ENCODE measurements at places on chromosomes 16 and 17.

DNA sequence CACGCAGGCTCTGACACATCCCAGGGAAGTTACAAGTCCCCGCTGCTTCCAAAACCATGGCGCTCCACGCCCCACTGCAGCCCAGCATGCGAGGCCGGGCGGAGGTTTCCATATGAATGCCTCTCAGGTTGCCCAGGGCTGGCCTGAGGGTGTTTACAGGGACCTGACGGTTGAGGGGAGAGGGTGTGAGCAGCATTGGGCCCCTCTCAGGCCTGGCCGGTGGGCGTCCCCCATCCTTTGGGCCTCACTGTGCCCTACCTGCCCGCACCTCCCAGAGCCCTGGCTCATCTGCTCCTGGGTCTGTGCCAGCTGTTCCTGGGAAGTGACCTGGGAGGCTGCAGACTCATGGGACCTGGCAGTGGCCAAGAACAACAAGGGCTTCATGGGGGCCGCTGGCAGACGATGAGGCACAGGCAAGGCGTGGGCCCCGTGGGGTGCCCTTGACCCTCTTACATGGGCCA lies 173.5 kb downstream of the C16orf95 start:
- no peak for DNase-seq

DNA sequence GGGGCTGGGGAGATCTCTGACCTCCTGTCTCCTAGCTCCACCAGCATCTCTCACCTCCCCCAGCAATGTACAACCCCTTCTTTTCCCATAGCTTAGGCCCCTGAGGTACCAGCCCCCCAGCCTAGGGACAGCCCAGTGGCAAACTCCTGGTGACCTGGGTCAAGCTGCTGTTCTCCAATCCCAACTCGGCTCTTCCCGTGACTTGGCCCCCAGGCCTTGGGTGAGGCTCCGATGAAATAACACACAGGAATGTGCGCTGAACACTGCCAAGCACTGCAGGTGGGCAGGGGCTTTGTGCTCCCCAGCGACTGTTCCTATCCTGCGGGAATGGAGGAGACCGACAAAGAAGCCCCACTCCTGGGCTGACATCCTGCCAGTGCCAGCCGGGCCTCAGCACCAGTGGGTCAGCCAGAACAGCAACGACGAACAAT lies 63.7 kb upstream of the AMZ2 start:
- no peak for DNase-seq

DNA sequence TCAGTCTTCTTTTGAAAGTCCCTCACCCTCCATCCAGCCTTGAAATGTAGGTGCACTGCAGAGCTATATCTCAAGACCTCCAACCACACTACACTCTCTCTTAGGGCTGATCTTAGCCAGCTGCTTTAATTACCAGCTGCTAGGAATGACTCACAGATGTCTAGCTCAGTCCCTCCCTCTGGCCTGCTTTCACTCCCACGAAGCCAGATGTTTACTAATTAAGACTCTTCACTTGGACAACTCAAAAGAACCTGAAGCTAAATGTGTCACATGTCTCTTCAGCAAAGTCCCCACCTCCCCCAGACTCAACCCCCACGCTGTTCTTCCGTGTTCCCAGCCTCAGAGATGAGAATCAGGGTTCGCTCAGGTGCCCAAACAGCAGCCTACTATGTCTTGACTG lies 2.6 kb downstream of the GTF3C1 start:
- peak; percentile 25 for DNase-seq

GRCh38 chr16:48555597-48556242 lies 54.3 kb downstream of the N4BP1 start:
- DNase-seq = no peak

GRCh38 chr16:25157271-25157875 lies 45.8 kb downstream of the LCMT1 start:
- DNase-seq = no peak

GRCh38 chr17:3754458-3755334 lies 31.0 kb downstream of the HASPIN start:
- peak; percentile 81 for DNase-seq

DNA sequence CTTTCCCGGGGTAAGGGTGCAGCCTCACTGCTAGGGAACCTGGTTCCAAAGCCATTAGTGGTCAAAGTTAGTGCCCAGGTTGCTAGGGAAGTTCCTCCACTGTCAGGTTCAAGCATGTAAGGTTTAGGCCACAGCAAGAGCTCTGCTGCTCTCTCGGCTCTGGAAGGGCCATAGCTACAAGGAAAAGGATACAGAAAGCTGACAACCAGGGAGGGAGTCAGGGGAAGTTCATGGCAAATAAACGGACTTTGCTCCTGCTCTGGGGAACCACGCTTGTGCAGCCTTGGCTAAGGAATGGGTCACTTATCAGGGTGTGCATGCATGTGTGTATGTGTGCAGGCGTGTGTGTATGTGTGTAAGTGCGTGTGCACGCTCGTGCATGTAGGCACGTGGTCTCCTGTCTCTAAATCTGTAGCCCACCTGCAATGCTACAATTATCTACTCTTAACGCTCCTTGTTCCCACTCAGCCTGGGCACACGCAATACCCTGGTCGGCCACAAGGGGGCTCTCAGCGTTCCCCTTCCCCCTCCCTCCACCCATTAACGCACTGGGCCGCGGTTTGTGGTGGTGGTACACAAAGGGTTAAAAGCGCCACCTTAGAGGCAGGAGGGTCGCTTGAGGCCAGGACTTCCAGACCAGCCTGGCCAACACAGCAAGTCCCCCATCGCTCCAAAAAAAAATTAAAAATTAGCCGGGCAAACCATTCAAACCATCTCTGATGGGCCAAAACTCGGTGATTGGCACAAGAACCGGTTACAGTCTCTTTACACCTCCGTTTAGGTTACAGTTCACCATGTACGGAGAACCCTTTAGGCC lies 48.4 kb upstream of the KDM8 start:
- peak; percentile 78 for DNase-seq

DNA sequence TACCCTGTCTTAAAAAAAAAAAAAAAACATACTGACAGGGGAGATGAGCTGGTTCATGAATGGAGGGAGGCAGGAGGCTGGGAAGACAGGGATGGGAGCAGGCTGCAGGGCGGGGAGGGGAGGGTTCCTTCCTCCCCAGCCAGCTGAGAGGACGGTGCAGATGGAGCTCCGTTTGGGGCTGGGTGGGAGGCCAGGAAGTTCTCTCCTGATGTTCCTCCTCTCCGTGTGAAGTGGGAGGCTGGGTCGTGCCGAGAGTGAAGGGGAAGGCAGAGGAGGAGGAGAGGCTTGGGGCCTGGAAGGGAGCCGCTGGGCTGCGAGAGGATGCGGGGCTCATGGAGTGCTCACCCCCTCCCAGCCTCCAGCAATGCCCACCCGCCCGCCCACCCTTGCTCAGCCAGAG lies 21.3 kb downstream of the SBK1 start:
- DNase-seq = no peak

DNA sequence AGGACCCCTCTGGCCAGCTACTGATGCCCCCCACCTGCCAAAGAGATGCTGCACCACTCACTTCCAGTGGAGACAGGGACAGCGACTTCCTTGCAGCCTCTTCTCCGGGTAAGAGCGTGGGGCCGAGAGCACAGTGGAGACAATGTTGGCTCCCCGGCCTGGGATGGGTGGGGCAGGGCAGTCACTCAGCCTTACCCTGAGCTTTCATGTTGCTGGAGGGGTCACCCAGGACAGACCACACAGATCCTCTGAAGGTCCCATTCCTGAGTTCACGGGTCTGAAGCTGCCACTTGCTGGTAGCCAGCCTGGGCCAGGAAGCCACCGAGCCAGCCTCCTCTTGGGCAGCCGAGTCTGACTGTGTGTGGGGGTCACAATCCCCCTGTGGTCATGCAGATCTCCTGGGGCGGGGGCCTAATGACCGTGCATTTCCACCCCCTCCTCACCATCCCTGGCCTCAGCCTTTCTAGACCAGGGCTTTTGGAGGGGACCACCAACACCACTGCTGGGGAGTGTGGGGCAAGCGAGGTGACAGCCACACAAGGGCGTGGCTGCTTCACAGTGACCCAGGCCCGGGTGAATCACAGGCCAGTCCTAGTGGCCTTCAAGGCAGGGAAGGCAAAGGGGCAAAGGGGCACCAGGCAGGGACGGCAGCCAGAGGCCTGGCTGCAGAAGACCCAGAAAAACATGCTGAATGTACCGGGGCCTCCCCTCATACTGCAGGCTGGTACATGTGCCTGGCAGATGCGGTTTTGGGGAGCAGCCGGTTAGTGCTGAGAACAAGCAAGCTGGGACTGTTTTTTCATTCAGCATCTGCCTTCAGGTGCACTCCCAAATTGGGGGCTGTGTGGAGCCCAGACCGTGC lies 10.4 kb downstream of the TAF1C start:
- DNase-seq = no peak

DNA sequence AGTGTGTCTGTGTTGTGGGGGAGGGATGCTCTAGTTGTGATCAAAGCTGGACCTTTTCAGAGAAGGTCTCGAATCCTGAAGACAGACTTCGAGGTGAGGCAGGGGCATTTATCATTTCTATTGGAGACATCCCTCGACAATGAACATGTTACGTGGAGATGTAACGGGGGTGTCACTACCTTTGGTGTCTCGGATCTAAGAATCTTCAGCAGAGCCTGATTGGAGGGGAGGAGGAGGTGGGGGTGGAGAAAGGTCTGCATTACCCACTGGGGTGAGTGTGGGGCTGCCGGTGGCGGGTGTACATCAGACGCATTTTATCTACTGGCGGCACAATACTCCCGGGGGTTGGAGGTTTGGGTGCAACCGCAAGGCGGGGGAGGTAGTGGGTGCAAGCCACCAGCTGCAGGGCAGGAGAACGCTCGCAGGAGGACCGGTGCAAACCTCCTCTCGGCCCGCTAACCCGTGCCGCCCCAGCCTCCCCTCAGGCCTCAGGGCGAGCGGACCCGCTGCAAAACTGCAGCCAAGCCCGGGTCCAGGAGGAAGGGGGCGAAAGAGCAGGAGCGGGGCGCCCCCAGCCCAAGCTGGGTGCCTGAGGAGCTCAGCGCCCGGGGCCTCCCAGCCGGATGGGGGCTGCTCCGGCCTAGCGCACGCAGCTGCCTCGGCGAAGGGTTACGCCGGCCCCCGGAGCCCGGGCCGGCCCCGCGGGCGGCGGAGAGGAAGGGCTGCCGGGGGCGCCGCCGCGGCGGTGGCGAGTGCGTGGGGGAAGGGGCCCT lies 735 bp downstream of the ZNF652 start:
- peak; percentile 78 for DNase-seq

GRCh38 chr16:30372038-30372712 lies 1.9 kb upstream of the TBC1D10B start:
- no peak for DNase-seq

GRCh38 chr16:23786964-23787561 lies 32.2 kb downstream of the CHP2 start:
- no peak for DNase-seq

DNA sequence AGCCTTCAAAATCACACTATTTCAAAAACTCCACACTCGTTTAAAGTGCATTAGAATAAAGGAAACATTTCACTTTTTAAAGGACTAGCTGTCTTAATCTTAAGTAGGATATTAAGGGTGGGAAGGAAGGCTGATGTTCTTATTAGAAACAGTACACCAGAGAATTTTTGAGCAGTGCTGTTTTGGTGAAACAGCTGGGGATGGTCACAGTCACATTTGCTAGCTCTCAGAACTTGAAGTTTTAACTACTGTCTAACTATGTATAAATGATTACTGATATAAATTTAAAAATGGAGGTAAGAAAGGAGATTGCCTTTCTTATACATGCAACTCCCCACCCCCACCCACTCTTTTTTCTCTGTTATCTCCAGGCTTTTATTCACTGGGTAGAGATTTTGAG lies 38.5 kb upstream of the SLC5A11 start:
- DNase-seq = no peak

GRCh38 chr16:64181271-64181925 lies 940.5 kb downstream of the CDH11 start:
- DNase-seq = no peak

DNA sequence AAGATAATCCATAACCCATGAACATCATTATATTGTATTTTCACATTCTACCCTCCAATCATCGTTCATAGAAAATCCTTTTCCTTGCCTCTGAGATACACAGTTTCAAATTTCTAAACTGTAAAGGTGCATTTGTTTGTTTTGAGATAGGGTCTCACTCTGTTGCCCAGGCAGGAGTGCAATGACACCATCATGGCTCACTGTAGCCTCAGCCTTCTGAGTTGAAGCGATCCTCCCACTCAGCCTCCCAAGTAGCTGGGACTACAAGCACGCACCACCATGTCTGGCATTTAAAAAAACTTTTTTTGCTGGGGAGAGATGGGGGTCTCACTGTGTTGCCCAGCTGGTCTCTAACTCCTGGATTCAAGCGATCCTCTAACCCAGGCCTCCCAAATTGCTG lies 58.1 kb upstream of the TOB1 start:
- DNase-seq = no peak

- DNase-seq = no peak
These were observed 38.2 kb downstream of the PRPSAP2 start for GRCh38 chr17:18896146-18896545.

- no peak for DNase-seq
These were observed 23.0 kb upstream of the RNF135 start for GRCh38 chr17:30947796-30948195.

DNA sequence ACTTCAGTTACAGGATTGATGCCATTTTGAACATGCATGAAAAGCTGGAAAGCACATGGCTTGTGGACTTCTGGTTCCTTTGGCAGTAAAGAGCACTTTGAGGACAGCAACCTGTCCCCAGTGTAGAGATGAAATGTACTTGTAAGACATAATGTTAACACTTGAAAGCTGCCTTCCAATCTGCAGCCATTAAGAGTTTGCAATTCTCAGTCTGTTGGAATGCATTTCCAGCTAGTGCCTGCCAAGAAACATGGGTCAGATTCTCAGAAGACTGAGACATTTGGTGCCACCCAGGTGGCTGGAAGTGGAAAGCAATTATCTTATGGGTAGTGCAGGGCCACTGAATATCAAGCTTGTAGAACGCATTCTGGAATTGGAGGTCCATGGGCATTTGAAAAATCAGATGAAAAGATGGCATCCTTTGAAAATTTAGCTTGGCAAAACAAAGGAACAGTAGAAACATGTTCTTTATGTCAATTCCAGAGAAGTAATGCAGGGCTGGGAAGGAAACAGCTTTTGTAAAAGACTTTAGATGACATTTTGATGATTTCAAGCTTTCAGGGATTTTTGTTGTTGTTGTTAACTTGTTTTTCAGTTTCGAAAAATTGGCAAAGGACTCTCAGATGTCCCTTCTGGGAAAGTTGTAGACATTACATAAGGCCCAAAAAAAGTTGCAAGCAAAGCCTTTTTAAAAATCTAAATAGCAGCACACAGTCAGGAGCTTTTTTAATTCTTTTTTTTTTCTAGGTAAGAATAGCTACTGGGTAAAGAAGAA lies 147.0 kb downstream of the ABCA8 start:
- DNase-seq = no peak

GRCh38 chr17:17940441-17940911 lies 31.7 kb downstream of the TOM1L2 start:
- no peak for DNase-seq

- DNase-seq = no peak
These were observed 289.1 kb downstream of the CA10 start for GRCh38 chr17:51869387-51869786.

- DNase-seq = no peak
These were observed 40.2 kb upstream of the SMPD3 start for GRCh38 chr16:68488554-68488953.

GRCh38 chr16:28606291-28607115 lies 3.3 kb downstream of the SULT1A1 start:
- DNase-seq = no peak

- DNase-seq = peak; percentile 69
These were observed 857 bp downstream of the TMC8 start for GRCh38 chr17:78131172-78132083.
